ENCODE measurements at places on chromosomes 16 and 17.

DNA sequence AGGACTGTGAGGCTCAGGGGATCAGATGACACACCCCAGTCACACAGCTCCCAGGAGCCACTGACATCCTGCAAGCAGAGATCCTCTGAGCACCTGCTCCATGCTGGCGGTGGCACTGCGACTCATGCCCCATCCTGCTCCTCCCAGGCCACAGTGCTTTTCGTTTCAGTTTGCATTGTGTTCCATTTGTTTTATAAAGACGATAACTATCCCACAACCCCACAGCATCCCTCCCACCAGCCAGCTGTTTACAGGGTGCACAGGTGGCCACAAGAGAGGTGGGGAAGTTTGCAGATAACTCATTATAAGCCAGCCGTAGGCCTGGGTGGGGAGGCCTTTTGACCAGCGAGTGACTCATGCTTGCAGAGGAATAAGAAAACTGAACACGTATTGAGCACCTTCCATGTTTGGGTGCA, 28.2 kb downstream of the BCO1 start:
- DNase-seq: no peak

GRCh38 chr17:57329380-57330214, 73.3 kb downstream of the MSI2 start:
- no peak for DNase-seq

DNA sequence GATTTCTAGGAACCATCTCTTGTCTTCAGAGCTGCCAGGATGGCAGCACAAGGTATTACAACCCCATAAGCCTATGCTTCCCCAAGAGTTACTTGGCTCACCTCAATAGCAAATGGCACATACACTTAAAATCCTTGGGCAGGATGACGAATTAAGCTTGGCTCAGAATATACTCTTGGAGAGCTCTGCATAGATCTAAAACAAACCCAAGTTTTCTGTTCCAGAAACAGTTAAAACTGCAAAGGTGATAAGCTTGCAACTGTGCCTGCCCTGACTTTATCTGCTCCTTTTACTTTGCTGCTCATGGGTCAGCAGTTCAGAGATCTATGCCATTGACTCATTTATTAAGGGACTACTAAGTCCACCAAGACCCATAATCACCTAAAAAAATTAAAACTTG, 26.1 kb downstream of the XPO6 start:
- DNase-seq: no peak

DNA sequence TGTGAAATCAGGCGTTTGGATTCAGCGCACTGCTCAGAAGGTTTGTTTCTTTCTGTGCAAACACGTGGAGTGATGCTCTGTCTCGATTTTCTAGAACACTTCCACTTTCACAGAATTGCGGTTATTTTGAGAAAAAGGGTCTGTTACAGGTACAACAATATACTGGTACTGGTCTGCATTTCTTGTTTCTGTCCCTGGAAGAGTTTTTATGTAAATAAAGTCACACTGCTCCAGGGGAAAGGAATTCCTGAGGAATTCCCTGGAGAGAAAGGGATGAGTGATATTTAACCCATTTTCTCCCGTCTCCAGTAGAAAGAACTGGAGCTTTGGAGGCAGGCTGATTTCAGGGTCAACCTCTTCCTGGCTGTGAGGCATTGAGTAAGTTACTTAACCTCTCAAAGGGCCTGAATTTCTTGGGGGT, 16.2 kb upstream of the RMI2 start:
- no peak for DNase-seq

All from NCI-H1105 treated with DMSO at 0.1 percent for 48 hours (cell line).